ENCODE measurements at places on chromosomes 5 and 9.

DNA sequence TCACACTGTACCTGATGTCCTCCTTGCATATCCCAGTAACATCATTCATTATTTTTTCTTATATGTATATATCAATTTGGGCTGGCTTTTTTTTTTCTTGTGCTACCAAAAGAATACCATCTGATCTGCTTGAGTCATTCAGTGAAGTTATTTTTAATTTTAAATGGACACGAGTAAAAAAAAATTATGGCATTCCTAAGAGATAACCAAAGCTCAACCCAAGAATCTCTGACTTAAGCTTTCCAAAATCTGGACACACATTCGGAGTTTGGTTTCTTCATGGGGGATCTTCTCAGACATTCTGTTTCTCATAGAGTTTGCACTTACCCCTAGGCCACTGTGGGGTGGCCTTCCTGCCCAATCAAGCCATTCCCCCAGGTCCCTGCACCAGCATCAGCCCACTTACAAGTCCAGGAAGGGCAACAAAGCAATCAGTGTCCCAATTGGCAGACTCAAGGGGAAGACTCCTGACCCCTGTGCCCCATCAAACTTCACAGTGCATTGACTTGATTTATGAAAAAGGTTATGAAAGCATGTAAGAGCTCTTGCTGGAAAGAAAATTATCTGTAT is 49.2 kb upstream of the SPDL1 start:
- no peaks in the 10 kb centered on the region for H3K4me1 ChIP-seq
- H3K27ac ChIP-seq = no peak overlapping the region
- H3K27me3 ChIP-seq = no peaks in the 10 kb centered on the region
- no peak overlapping the region for H3K4me3 ChIP-seq
- DNase-seq = no peak

- no peaks in the 10 kb centered on the region for H3K4me1 ChIP-seq
- H3K27ac ChIP-seq = no peak overlapping the region
- DNase-seq = peak; percentile 11
- no peaks in the 10 kb centered on the region for H3K27me3 ChIP-seq
These were observed 46.8 kb upstream of the HAPLN1 start for GRCh38 chr5:83767409-83767992.

- no peak overlapping the region for H3K27ac ChIP-seq
- no peaks in the 10 kb centered on the region for H3K4me1 ChIP-seq
- H3K27me3 ChIP-seq = no peaks in the 10 kb centered on the region
- H3K4me3 ChIP-seq = no peak overlapping the region
- H3K36me3 ChIP-seq = no peaks in the 10 kb centered on the region
These were observed 16.6 kb downstream of the OTULINL start for GRCh38 chr5:14598225-14598624.

DNA sequence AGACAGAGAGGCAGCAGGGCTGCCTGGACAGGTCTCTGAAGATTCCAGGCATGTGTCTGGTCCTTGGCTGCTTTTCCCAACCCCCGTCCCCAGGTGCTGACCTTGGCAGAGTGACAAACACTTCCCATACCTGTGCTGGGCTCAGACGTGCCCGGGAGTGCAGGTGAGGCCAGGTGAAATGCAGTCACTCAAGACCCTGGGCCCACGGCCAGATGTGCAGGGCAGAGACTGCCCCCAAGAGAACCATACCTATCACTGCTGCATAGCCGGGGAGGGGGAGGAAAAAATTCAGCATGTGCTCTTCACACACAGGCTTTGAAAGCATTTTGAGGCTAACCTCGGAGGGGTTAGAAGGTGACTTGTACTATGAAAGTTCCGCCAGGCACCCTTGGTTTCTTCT is 22.6 kb downstream of the CCNJL start:
- no peak overlapping the region for H3K4me3 ChIP-seq
- H3K36me3 ChIP-seq = no peaks in the 10 kb centered on the region
- H3K4me1 ChIP-seq = peaks cover 23% of the 10 kb centered on the region
- H3K27ac ChIP-seq = no peak overlapping the region
- no peaks in the 10 kb centered on the region for H3K27me3 ChIP-seq
- no peak for DNase-seq

DNA sequence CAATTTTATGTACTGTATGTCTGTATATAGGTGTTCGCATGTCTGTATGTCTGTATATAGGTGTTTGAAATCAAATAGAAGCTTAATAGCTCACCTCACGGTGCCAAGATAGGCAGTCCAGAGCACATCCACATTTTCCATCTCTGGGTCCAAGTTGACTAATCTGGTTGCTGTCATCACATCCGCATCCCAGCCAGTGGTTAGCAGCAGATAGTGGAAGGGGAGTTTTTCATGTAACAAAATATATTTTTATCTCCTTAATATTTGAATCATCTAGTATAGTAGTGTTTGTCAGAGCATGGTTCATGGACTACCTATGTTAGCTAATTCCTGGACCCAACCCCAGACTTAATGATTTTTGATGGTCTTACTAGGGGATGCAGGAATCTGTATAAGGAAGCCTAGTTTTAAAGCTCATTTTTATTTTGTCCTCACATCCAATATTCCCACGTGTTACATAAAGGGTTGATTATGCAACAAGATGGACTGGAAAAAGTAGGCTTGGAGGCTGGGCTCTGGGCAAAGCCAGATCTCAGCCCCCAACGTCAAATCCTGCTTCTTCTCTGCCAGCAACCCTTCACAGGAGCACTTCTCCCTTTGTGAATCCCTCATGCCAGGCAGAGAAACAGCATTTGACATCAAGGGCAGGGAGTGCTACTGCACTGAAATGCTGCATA is 219.7 kb downstream of the ZSWIM6 start:
- H3K36me3 ChIP-seq = no peaks in the 10 kb centered on the region
- DNase-seq = no peak
- no peaks in the 10 kb centered on the region for H3K27me3 ChIP-seq
- H3K27ac ChIP-seq = no peak overlapping the region
- no peaks in the 10 kb centered on the region for H3K4me1 ChIP-seq
- H3K4me3 ChIP-seq = no peak overlapping the region

DNA sequence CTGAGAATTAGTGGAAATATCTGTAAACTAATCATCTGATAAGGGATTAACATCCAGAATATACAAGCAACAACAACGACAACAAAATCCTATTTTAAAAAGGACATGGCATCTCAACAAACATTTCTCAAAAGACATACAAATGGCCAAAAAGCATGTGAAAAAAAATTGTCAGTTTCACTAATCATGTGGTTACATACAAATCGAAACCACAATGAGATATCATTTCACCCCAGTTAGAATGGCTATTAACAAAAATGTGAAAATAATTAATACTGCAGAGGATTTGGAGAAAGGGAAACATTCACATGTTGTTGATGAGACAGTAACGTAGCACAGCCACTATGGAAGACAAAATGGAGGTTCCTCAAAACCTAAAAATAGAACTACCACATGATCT is 69.5 kb downstream of the ERP44 start:
- DNase-seq = no peak
- no peaks in the 10 kb centered on the region for H3K36me3 ChIP-seq
- H3K4me3 ChIP-seq = no peak overlapping the region

GRCh38 chr9:137115394-137116026 is 977 bp upstream of the DPP7 start:
- DNase-seq = no peak
- no peak overlapping the region for H3K27ac ChIP-seq
- H3K4me1 ChIP-seq = no peaks in the 10 kb centered on the region
- H3K4me3 ChIP-seq = no peak overlapping the region

DNA sequence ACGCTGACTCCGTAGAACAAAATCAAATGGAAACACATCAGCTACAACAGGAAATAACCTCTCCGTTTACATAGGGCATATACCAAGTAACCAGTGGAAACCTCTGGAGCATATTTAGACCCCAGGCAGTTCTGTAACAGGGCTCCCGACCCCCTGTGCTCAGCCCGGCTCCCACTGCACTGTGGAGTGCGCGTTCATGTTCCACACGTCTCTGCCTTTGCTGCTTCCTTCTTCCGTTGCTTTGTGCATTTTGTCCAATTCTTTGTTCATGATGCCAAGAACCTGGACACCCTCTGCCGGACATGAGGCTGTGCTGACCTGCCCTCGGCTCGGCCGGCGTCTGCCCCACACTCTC is 5.9 kb upstream of the AGPAT2 start:
- no peak overlapping the region for H3K27ac ChIP-seq
- no peaks in the 10 kb centered on the region for H3K27me3 ChIP-seq
- H3K4me3 ChIP-seq = no peak overlapping the region
- peaks cover 13% of the 10 kb centered on the region for H3K4me1 ChIP-seq
- no peaks in the 10 kb centered on the region for H3K36me3 ChIP-seq

DNA sequence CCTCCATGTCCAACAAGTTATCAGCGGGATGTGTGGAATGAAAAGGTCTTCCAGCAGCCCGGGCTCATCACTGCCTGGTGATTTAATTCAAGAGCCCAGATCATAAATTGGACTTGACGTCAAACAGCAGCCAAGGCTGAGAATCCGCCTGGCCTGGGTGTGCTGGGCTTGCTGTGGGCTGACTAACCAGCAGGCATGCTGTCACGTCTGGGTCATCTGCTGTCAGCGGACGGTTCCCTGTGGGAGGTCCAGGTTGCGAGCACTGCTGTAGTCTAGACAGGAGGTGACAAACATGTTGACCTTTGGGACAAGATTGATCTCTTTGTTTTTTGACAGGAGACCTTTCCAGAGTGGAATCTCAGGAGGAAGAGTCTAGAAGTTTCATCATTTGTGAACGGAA is 289.7 kb downstream of the OSTF1 start:
- H3K27me3 ChIP-seq = no peaks in the 10 kb centered on the region
- H3K4me1 ChIP-seq = no peaks in the 10 kb centered on the region
- no peak overlapping the region for H3K4me3 ChIP-seq
- H3K36me3 ChIP-seq = no peaks in the 10 kb centered on the region

- no peak overlapping the region for H3K4me3 ChIP-seq
- H3K36me3 ChIP-seq = no peaks in the 10 kb centered on the region
- H3K27me3 ChIP-seq = no peaks in the 10 kb centered on the region
- no peak overlapping the region for H3K27ac ChIP-seq
- H3K4me1 ChIP-seq = 0 out of 2 replicates have a peak, but pooled peaks cover 1% of the 10 kb centered on the region
These were observed 177.3 kb upstream of the DMAC1 start for GRCh38 chr9:7976856-7977255.

- H3K36me3 ChIP-seq = peaks cover 42% of the 10 kb centered on the region
- H3K27ac ChIP-seq = no peak overlapping the region
- H3K4me1 ChIP-seq = no peaks in the 10 kb centered on the region
- no peaks in the 10 kb centered on the region for H3K27me3 ChIP-seq
These were observed 7.3 kb downstream of the UCK1 start for GRCh38 chr9:131523451-131524435.

DNA sequence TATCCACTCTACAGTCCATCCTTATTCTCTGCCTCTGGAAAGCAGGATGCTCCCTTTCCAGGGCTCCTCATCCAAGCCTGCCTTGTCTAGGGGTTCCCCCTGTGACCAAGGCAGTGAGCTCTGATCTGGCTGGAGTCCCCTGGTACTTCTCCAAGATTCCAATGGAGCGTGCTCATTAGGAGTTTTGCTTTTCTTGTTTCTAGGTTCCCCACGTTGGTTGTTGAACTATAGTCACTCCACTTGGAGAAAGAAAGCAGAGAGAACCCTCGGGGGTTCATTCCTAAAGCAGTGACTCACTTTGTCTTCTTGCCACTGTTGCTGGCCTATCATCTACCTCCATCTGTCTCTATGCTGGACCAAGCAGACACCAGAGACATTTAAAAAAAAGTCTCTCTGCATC is 192.6 kb downstream of the TLE4 start:
- no peaks in the 10 kb centered on the region for H3K4me1 ChIP-seq
- no peak for DNase-seq
- no peak overlapping the region for H3K27ac ChIP-seq
- H3K27me3 ChIP-seq = no peaks in the 10 kb centered on the region
- no peak overlapping the region for H3K4me3 ChIP-seq
- no peaks in the 10 kb centered on the region for H3K36me3 ChIP-seq

DNA sequence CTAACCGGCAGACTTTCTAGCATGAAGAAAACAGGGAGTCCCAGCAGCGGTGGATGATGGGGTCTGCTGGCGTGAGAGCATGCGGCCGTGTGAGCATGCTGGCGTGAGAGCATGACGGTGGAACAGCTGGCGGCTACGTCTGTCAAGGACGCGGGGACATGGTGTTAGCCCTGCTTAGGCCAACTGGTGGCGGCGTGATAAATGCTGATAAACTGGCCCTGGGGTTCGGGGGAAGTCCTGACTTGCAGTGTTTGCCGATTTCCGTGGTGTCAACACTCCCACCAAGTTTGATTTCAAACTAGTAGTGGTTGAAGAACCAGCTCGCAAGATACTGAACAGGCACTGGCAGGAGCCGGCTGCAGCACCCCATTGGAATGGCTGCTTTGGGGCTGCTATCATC is 122.4 kb upstream of the RAPGEF1 start:
- H3K36me3 ChIP-seq = peaks cover 4% of the 10 kb centered on the region
- no peak overlapping the region for H3K27ac ChIP-seq
- no peaks in the 10 kb centered on the region for H3K27me3 ChIP-seq
- no peaks in the 10 kb centered on the region for H3K4me1 ChIP-seq

- H3K27ac ChIP-seq = no peak overlapping the region
- H3K36me3 ChIP-seq = no peaks in the 10 kb centered on the region
- no peak for DNase-seq
- H3K27me3 ChIP-seq = no peaks in the 10 kb centered on the region
These were observed 59.4 kb upstream of the RAPGEF1 start for GRCh38 chr9:131799177-131799823.

GRCh38 chr5:113340537-113340936 is 94.3 kb downstream of the TSSK1B start:
- H3K36me3 ChIP-seq = no peaks in the 10 kb centered on the region
- H3K27me3 ChIP-seq = no peaks in the 10 kb centered on the region
- H3K4me3 ChIP-seq = no peak overlapping the region
- H3K4me1 ChIP-seq = no peaks in the 10 kb centered on the region
- DNase-seq = no peak
- H3K27ac ChIP-seq = no peak overlapping the region

GRCh38 chr5:98917433-98917832 is 11.4 kb downstream of the CHD1 start:
- DNase-seq = no peak
- no peak overlapping the region for H3K27ac ChIP-seq
- no peaks in the 10 kb centered on the region for H3K4me1 ChIP-seq
- no peak overlapping the region for H3K4me3 ChIP-seq
- H3K27me3 ChIP-seq = no peaks in the 10 kb centered on the region

DNA sequence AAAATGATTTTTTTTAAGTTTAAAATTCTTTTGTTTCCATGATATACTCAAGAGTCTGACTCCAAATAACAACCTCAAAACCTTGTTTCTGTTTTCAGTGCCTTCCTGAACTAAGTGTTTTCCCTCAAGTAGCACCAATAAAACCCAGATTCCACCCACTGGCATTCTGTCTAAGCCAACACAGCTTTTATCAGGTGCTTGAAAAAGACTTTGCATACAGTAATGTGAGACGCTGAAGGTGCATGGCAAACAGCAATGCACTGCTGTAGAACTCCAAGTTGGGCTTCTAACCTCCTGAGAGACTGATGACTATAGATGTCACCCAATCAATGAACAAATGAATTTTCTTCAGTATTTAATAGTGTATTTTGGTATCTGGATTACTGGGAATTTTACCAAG is 95.7 kb downstream of the NFIB start:
- no peaks in the 10 kb centered on the region for H3K27me3 ChIP-seq
- no peak overlapping the region for H3K27ac ChIP-seq
- H3K36me3 ChIP-seq = no peaks in the 10 kb centered on the region

DNA sequence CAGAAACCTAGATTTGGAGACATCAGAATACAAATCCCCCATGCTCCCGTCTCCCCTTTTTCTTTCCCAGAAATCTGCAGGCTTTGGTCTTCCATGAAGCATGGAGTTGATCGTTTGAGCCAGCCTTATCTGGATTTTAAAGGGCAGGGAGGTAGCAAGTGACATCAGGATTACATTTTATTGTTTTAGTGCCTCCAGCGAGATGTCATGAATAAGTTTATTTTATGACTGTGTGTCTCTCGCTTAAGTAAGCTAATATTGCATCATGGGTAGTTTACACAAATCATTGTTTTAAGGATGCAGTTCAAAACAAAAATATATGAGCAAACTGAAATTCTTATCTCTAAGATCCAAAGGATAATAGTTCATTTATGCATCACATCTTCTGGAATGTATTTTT is 50.7 kb upstream of the TNFSF8 start:
- H3K27me3 ChIP-seq = no peaks in the 10 kb centered on the region
- H3K4me3 ChIP-seq = no peak overlapping the region
- no peak for DNase-seq
- H3K4me1 ChIP-seq = no peaks in the 10 kb centered on the region

Data from iPS DF 6.9 (cell line).